NCI-H446 treated with DMSO at 0.1 percent for 48 hours (cell line): ENCODE measurements at places on chromosomes 13 and 19.

DNA sequence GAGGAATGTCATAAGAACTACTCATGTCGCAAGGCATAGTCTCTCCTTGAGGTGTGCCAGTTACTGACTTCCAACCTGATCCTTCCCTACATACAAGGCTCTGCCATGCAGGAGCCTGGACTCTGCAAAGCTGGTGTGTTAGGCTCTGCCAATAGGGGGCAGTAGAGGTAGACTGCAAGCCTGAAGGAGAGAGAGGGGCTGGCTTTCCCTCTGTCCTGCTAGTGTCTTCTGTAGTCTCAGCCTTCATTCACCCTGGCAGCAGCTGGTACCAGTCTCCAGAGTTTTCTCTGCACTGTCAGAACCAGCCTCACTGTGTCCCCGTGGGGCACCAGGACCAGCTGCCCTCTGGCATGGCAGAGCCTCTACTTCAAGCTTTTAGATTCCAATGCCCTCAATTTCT lies 14.5 kb downstream of the SHISA2 start:
- no peak for DNase-seq

DNA sequence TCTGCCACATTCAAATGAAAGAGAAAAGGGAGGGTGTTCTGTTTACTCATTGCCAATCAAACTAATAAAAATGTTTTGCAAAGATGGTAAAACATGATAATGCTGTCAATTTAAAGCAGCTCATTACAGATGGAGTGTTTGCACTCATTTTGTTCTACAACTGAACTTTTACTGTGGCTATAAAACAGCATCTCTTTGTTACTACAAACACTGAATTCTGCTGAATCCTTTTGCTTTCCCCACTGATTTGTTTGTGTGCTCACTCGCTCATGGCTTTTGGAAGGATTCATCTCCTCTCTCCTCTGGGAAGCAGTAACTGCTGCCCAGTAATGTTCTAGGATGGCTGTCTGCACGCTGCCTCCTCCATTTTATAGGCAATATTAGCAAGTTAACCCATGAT lies 434.5 kb downstream of the PCDH9 start:
- DNase-seq, result no peak

DNA sequence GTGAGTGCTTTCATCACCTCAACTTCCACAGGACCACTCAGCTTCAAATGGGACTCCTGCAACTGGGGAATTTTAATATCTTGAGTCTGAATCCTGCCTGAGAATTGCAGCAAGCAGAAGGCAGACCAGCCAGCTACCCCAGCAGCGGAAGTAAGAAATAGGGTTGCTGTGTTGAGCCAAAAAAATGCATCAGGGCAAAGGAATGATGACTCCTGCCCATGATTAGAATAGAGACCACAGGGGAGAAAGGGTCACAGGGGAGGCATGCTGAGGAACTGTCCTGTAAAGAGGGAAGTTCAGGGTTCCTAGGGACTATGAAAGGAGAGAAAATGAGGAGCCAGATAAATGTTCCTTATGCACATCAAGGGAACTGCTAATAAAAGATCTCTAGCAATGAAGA lies 370.2 kb downstream of the KCTD12 start:
- no peak for DNase-seq

- DNase-seq, result no peak
Observed at GRCh38 chr13:74444161-74444571, 310.0 kb upstream of the KLF12 start.

DNA sequence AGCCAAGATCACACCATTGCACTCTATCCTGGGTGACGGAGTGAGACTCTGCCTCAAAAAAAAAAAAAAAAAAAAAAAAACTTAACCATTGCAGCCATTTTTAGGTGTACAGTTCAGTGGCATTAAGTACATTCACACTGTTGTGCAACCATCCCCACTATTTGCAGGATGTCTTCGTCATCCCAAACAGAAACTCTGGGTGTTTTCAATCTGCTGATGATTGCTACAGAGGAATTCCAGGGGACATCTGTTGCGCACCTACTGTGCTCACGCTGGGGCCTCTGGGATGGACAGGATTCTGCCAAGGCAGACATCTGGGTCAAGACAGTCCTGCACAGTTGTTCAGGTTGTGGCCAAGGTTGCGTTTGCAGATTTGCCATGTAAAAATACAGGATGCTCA lies 2.4 kb upstream of the APOC4 start:
- no peak for DNase-seq

- no peak for DNase-seq
Observed at GRCh38 chr13:63731896-63732295, 2316.2 kb upstream of the PCDH20 start.

- no peak for DNase-seq
Observed at GRCh38 chr13:112821340-112822055, 131.7 kb downstream of the ATP11A start.

DNA sequence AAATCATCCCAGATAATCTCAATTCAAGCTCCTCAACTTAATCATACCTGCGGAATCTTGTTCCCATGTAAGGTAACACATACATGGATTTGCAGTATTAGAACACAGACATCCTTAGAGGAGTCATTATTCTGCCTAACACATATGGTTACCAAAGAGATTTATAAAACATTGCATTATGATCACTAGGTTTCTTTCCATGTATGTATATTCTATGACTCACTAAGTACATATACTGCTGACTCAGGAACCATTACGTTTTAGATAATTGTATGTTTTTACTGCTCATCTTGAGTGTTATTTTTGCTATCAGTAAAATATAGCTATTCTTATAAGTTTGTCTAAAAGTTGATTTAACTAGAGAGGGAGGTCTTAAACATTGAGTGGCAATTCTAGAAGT lies 182.9 kb downstream of the SLITRK6 start:
- no peak for DNase-seq

DNA sequence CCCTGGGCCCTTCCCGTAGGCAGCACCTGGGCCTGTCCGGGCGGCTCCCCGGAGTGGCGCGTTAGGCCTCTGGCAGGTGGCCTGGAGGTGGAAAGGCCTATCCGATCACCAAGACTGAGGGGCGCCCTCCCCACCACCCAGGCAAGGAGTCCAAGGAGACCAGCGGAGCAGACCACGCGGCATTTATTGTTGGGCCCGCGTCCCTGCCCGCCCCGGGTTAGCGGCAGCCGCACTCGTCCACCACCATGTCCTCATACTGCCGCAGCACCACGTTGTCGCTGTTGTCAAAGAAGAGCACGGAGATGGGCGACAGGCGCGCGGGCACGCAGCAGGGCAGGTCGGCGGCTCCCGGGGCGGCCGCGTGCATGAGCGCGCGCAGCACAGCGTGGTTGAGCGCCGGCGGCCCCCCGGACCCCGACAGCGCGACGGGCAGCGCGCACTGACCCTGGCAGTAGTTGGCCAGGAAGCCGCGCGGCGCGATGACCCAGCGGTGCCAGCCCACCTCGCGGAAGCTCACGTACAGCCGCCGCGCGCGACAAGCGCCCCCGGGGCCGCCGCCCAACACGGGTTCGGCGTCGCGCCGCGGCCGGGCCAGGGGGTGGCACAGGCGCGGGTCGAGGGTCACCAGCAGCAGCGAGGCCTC lies 27.5 kb downstream of the CERS1 start:
- DNase-seq, result no peak

- no peak for DNase-seq
Observed at GRCh38 chr13:111659219-111659775, 338.9 kb downstream of the TEX29 start.

GRCh38 chr19:1474011-1474764 lies 4.8 kb downstream of the C19orf25 start:
- DNase-seq, result no peak

DNA sequence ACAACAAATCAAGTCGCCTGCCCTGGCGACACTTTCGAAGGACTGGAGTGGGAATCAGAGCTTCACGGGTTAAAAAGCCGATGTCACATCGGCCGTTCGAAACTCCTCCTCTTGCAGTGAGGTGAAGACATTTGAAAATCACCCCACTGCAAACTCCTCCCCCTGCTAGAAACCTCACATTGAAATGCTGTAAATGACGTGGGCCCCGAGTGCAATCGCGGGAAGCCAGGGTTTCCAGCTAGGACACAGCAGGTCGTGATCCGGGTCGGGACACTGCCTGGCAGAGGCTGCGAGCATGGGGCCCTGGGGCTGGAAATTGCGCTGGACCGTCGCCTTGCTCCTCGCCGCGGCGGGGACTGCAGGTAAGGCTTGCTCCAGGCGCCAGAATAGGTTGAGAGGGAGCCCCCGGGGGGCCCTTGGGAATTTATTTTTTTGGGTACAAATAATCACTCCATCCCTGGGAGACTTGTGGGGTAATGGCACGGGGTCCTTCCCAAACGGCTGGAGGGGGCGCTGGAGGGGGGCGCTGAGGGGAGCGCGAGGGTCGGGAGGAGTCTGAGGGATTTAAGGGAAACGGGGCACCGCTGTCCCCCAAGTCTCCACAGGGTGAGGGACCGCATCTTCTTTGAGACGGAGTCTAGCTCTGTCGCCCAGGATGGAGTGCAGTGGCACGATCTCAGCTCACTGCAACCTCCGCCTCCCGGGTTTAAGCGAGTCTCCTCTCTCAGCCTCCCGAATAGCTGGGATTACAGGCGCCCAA lies at the start of gene LDLR:
LDLR (plus strand) TSS at position 210 of the 760 bp plus-strand sequence; CDS start at position 296, 86 bp downstream.
- peak; percentile 88 for DNase-seq

DNA sequence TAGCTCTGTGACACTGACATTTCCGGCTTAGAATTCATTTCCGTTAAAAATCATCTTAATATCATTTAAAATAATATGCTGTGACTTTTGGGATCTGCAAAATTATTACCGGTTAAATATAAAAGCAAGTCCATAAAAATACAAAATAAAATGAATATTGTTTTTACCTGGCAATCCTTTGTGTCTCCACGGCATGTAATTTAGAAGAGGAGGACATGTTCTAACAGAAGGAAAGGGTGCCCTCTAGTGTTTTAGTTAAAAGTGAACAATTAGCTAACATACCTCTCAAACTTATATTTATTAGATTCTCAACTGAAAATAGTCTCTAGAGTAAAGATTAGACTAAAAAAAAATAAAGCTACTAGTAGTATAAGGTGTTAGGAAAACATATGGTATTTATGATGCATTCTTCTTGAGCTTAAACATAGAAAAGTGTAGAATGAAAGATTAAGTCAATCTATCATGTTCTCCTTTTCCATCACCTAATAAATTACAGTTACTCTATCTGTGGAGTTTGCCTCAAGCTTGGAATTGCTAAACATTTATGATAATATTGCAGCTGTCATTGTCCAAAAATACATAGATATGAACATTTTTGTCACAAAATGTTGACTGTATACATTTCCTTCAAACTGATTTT lies 676.7 kb upstream of the SPRY2 start:
- no peak for DNase-seq

- DNase-seq, result no peak
Observed at GRCh38 chr19:3586707-3587346, 1.5 kb downstream of the GIPC3 start.

GRCh38 chr19:33562636-33563035 lies 41.0 kb upstream of the PEPD start:
- no peak for DNase-seq

- DNase-seq, result no peak
Observed at GRCh38 chr19:50814883-50815282, 8.7 kb downstream of the KLK1 start.

GRCh38 chr13:46885018-46885417 lies 11.8 kb downstream of the HTR2A start:
- no peak for DNase-seq

DNA sequence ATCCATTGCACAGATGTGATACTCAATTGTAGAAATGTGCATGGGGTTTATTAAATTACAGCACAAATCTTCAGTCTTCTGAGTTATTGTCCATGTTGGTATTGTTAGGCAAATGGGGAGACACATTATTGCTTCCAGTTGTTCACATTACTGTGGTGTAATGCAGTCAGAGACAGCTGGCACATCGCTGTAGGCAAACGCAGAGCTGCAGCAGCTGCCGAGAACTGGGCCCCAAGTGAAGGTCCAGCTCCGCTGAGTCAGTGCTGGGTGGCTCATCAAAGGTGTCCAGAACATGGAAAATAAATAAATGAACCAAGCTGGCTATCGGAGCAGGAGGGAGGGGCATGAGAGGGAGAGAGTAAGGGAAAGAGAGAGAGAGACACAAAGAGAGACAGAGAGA lies 299.1 kb upstream of the OBI1 start:
- no peak for DNase-seq

DNA sequence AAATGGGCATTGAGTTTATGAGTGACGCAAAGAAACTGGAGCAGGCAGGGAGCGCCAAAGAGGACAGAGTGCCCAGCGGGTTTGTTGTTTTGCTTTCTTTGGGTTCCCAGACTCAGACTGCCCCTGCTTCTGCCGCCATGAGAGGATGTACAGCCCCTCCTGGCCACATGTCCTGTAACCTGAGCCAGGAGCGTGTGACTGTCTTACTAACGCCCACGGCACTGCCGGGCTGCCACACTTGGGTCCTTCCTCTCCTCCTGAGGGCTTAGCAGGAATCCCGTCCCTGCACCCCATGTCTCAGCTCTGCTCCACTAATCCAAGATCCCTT lies 80.5 kb downstream of the GPR12 start:
- no peak for DNase-seq

DNA sequence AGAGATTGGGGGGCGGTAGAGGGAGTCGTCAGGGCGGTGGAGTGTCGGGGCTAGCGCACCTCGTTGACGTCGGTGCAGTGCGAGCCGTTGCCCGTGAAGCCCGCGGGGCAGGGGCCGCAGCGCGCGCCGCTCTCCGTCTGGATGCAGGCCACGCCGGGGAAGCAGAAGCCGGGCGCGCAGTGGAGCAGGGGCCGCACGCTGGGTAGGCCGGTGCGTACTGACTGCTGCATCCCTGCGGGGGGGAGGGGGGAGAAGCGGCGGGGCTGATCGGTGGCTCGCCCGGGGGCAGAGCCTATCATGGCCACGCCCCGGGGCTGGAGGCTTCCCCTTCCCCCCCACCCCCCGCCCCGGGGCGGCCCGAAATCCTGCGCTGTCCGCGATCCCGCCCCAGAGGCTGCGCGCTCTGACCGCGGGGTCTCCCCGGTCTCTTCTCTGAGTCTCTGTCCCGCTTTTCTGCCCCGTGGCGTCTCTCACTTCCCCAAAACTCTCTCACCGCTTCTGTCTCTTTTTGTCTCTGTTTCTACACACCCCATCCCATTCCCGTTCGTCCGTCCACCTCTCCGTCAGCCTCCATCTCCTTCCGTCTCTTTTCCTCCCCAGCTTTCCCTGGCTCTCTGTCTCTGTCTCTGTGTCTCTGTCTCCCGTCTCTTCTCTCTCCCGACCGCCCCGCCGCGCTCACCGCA lies 1.1 kb downstream of the COMP start:
- no peak for DNase-seq

DNA sequence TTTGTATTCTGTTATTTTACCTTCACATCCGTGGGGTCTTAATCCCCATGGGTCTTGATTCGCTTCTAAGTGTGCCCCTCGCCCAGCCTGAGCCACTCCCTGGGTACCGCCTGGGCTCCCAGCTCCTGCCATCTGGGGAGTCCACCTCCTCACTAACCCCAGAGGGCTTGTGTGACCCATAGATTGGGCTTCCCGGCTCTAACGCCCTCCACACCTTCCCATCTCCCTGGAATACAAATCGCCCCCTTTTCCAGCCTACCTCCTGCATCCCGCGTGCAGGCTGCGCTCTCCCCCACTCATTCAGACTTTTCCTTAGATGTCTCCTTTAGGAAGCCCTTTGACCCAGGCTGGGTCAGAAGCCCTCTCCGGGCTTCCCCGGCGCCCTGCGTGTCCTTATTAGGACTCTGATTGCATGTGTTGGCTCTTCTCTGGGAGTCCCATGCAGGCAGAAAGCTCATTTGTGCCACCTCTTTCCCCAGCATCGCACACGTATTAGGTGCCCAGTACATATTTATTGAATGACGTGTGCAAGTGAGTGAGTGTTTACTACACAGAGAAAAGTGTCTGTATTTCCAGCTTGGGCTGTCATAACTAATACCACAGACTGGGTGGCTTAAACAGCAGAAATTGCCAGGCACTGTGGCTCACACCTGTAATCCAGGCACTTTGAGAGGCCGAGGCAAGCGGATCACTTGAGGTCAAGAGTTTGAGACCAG lies 757 bp downstream of the CCDC124 start:
- DNase-seq, result no peak

GRCh38 chr19:14616407-14616806 lies 33.5 kb downstream of the CLEC17A start:
- no peak for DNase-seq
